ENCODE measurements at places on chromosomes 2 and 18.

DNA sequence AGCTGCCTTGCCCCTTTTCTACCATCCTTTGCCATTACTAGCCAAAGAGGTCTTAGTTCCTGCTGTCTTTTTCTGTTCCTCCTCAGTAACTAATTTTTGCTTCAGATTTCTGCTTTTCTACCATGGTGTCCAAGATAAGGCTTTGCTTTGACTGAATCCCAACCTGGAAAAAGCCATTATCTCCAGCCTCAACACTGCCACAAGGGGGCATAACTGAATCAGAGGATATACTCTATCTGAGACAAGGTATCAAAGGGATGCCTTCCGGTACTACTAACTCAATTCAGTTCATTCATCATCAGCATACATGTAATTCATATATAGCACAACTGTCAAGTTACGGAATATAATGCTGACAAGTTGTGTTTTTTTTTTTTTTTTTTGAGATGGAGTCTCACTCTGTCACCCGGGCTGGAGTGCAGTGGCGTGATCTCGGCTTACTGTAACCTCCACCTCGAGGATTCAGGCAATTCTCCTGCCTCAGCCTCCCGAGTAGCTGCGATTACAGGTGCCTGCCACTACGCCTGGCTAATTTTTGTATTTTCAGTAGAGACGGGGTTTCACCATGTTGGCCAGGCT, 11.4 kb downstream of the OSGEPL1 start:
- DNase-seq = no peak

GRCh38 chr2:119487434-119488244, 36.6 kb downstream of the SCTR start:
- DNase-seq = no peak

DNA sequence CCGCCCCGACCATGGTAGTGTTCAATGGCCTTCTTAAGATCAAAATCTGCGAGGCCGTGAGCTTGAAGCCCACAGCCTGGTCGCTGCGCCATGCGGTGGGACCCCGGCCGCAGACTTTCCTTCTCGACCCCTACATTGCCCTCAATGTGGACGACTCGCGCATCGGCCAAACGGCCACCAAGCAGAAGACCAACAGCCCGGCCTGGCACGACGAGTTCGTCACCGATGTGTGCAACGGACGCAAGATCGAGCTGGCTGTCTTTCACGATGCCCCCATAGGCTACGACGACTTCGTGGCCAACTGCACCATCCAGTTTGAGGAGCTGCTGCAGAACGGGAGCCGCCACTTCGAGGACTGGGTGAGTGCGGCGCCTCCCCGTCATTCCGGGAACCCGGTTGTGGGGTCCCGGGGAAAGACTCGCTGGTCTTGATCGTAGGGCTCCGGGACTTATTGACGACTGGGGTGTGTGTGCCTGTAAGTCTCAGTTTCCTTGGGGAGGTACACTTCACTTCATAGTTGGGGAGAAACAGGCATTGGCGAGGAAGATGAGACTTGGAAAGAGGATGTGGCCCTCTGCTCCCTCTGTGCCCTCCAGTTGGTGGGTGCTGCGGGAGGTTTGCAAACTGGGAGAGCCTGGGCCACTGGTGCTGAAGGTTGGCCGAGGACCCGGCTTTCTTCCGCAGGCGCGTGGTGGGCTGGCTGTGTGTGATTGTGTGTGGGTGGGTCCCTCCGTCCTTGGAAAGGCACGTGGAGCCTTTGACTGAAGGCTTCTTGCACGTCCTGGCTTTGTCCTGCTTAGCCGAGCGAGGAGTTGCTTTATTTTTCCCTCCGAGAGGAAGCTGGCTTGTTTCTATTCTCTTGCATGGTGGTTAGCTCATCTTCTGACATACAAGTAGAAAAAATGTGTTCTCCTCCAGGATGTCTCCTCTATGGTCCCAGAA, 886 bp downstream of the PRKCE start:
- DNase-seq = no peak

- DNase-seq = no peak
Measured at GRCh38 chr2:171244970-171245782, 84.5 kb upstream of the TLK1 start.

- DNase-seq = no peak
Measured at GRCh38 chr2:234334151-234334550, 162.7 kb downstream of the ARL4C start.

- DNase-seq = no peak
Measured at GRCh38 chr2:11955884-11956291, 209.5 kb downstream of the LPIN1 start.

DNA sequence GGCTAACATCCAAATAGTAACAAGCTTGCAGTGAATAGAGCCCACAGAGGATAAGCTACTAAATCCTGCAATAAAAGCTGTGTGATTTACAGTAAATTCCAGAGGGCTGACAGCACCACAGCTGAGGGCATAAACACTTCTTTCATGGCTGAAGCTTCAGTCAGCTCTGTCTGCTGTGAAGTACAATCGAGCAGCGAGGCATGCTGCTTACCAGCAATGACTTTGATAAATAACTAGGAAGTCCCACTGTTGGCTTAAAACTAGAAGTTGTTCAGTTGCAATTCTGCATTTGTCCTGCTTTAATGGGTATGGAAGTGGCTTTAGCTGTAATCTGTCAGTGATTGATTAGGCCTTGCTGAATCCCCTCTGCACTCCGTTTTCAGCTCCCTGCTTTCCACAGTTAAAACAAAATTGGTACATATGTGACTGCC, 65.2 kb upstream of the FIGN start:
- peak; percentile 19 for DNase-seq

Measured in T1000 (cell line).